ENCODE measurements at places on chromosomes 1 and 21. TPM values are rescaled to one million over a fixed set of nuclear protein-coding genes. Genes with fewer than 3 reads are reported as not detected.

DNA sequence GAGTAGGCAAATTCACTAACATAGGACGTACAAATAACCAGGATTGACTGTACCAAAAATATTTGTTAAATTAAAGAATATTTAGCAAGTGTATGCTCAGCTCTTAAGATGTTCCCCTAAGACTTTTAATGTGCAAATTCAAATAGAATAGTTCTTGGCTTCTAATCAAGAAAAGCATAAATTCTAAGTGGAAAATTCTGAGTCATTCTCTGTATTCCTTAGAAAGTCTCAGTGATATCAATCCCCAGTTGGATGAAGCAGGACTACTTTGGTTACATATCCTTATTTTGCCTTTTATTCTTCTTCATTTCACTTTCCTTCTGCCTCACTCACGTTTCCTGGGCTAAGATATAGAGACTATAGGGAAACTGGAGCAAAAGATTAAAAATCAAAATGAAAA, 130.2 kb downstream of the IFI44 start:
- DNase-seq: no peak

ADAMTS5 gene
- total RNA-seq: not detected

- DNase-seq: no peak
These were observed 332.2 kb upstream of the USP24 start for GRCh38 chr1:55547405-55547804.

DNA sequence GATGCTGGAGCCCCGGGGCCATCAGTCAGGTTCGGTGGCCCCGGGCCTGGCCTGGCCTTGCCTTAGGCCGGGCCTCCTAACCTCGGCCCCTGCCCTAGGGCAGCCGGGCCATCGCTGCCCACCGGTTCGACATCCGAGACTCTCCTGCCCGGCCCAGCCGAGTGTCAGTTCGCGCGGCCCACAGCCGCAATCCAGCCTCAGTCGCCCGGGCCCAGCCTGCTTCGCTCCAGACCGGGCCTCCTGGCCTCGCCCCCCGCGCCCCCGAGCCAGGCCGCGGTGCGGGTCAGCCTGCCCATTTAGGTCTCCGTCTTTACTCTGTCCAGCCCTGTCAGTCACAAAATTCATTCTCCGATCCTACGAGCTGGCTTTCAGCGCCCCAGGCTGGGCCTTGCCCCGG, 777 bp downstream of the LRRC41 start:
- no peak for DNase-seq

GRCh38 chr21:29638761-29639327, 301.0 kb downstream of the GRIK1 start:
- no peak for DNase-seq

C1orf94 gene
- total RNA-seq: not detected

DNA sequence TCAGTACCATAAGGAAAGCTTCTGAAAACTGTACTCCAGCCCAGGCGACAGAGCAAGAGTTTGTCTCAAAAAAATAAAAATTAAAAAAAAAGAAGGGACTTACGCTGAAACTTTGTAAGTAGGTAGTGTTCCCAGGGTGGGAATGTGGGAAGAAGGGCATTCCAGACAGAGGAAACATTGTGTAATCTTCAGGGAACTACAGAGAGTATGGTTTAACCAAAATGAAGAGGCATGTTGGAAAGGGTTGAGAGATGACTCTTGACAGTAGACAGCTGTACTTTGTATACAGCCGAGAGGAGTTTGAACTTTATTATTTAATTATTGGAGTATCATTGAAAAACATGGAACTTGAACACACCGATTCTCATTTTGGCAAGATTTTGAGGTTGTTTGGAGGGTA, 43.0 kb downstream of the PPP2R5A start:
- DNase-seq: no peak

GCSAML gene
- total RNA-seq: not detected

INAVA gene
- not detected for total RNA-seq

- DNase-seq: no peak
These were observed 501.8 kb downstream of the LMO4 start for GRCh38 chr1:87830432-87830978.

MIXL1 gene
- total RNA-seq: not detected

TTC24 gene
- 3.7 TPM for total RNA-seq

DNA sequence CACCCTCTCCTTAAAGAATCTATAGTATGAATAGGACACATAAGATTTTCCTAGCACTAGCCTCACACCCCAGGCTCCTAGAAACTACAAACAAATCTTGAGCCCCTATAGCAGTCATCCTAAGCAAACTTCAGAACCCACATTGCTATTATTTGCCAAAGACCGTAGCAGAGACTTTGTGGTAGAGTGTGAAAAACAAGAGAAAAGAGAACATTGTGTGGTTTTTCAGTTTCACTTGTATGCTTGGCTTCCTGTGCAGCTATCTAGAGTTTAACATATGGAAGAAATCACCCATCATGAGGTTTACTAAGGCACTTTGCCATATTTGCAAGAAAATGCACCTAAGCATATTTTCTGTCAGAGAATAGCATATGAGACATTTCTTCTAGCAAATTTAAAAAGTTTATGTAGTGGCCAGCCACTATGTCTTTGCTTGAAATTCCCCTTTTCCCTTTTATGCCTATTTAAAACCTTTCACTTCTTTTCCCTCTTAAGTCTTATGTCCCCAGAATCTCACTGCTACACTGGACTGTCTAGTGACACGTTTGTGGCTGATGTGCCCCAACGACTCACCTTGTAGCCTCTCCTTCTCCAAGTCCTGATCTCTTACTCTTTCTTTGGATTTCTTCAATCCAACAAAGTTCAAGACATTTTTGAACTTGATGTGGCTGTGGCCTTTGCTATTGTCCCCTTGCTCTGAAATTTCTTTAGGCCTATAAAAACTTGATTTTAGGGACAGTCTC, 25.6 kb downstream of the CCDC190 start:
- DNase-seq: peak; percentile 6

DNA sequence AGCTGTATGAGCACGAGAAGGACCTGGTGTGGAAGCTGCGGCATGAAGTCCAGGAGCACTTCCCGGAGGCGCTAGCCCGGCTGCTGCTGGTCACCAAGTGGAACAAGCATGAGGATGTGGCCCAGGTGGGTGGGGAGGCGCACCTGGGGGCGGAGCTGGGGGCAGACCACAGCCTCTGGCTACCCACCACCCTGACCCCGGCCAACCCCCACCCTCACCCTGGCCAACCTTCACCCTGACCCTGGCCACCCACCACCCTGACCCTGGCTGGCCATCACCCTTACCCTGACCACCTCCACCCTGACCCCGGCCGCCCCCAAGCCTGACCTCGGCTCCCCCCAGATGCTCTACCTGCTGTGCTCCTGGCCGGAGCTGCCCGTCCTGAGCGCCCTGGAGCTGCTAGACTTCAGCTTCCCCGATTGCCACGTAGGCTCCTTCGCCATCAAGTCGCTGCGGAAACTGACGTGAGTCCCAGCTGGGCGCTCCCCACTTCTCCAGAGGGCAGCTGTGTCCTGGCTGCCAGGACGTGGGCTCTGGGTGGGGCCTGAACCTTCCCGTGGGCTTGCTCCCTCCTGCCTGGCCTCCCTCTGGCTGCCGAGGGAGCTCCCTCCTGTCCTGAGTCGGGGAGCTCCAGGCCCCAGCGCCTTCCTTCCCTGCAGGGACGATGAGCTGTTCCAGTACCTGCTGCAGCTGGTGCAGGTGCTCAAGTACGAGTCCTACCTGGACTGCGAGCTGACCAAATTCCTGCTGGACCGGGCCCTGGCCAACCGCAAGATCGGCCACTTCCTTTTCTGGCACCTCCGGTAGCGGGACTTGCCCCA, 69.5 kb downstream of the PIK3CD start:
- DNase-seq: no peak

DNA sequence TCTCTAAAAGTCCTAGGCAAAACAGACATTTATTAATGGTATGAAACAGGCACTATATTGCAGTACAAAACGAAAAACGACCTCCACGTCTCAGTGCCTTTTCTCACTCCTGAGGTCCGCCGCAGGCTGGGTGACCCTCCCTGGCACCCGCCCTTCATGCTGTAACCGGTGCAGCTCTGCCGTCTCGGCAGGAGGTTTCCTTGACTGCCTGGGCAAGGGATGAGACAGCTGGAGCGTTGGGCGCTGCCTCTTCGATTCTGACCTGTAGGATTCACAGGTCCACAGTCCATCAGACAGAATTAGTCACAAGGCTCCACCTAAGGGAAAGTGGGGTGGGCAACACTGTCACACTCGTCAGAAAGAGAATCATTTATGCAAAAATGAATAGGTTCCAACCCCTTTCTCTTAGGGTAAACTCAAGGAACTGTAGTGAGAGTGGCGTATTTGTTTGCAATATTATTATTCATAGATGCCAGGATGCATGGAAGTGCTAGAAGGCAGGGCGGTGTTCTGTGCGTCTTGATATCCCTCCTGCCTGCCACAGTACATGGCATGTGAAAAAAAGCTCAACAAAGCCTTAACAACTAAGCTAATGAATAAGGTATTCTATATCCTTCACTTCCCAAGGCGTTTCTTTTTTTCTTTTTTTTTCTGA, 23.5 kb upstream of the ZBTB18 start:
- no peak for DNase-seq

DNA sequence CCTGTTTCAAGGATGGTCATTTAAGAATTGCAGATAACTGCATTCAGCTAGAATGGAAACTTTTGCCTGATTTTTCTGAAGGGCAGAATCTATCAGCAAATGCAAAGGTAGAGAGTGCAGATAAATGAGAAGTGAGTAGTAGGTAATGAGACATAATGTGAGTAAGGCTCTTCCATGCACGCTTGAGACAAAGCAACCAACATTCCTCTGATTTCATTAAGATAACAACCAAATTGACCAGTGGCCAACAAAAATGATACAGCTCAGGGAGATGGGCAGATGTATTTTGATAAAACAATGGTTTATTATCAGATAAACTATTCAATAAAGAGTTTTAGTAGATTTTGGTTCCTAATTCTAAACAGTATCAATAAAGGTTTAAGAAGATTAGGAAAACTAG, 404.4 kb upstream of the PBX1 start:
- DNase-seq: no peak

SPATA17 gene
- not detected for total RNA-seq
